ENCODE measurements at places on chromosomes 13 and 19.
A peak's percentile ranks its signal among the peaks of the same experiment; 100 is the strongest.

DNA sequence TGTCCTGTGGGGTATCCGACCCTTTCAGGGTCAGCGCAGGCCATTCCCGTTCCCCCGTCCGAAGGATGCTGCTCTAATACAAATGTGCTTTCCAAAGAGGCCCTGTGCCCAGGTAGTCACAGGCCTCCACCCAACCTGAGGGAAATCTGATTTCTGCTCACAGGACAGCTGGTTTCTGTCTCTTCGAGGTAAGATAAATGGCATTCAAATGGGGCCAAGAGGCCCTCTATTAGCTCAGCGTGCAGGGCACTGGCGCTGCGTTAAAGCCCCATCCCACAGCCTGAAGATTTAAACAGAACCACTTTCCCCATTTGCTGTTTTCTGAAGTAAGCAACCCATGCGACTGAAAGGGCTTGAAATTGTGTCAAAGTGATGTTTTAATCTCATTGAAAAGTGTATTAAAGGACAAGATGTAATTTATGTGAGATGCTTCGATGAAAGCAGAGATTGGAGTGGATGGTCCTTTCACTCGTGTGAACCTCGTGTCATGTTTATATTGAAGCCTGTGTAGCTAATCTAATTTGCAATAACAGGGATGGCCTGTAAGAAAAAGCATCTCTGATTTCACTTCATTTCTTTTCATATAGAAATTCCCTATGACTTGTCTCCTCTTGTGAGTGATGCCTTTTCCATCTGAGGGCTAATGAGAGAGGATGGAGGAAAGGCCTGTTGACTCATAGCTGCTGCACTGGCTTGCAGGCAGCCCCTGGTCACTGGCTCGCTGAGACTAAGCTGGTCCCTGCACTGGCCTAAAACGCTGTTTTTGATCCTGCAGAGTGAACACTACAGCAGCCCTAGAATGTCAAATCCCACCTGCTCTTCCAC lies 7.3 kb upstream of the SOX1 start:
- DNase-seq, result no peak

DNA sequence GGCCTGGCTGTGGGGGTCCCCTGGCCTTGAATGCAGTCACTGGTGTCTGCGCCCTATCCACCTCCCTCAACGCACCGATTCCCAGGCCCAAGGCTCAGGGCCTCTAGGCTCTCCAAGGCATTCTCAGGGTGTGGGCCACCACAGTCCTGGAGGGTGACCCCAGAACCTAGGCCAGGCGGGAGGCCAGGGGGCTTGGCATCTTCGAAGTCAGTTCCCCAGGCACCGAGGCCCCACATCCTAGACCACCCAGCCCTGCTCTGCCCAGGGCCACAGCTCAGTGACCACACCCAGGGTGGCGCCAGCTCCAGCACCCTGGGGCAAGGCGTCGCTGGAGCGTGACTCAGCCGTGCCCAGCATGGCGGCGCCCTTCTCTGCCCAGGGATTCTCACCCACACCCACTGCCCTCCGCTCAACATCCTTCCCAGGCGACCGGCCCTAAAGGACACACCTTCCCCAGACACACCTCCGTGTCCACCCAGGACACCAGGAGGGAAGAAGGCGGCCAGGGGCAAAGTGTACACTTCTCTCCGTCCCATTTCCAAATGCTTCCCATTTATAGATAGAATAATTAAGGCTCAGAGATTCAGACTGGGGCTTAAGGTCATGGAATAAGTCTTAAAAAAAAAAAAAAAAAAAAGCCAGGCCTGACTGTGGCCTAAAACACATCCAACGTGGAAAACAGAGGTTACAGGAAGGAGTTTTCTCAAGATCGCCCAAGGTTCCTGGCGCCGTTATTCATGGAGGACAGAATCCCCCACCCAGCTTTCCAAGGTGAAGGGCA lies 36.4 kb upstream of the NANOS3 start:
- peak; percentile 64 for DNase-seq

GRCh38 chr19:19900729-19901444 lies at the start of gene ZNF93:
Gene ZNF93, plus strand, starts transcription at chr19:19900946. Its CDS starts 143 bp downstream, at chr19:19901089.
- peak; percentile 79 for DNase-seq

GRCh38 chr13:97376981-97377380 lies 57.0 kb upstream of the RAP2A start:
- DNase-seq, result no peak

GRCh38 chr19:8231073-8231604 lies 22.0 kb downstream of the CERS4 start:
- DNase-seq, result no peak

DNA sequence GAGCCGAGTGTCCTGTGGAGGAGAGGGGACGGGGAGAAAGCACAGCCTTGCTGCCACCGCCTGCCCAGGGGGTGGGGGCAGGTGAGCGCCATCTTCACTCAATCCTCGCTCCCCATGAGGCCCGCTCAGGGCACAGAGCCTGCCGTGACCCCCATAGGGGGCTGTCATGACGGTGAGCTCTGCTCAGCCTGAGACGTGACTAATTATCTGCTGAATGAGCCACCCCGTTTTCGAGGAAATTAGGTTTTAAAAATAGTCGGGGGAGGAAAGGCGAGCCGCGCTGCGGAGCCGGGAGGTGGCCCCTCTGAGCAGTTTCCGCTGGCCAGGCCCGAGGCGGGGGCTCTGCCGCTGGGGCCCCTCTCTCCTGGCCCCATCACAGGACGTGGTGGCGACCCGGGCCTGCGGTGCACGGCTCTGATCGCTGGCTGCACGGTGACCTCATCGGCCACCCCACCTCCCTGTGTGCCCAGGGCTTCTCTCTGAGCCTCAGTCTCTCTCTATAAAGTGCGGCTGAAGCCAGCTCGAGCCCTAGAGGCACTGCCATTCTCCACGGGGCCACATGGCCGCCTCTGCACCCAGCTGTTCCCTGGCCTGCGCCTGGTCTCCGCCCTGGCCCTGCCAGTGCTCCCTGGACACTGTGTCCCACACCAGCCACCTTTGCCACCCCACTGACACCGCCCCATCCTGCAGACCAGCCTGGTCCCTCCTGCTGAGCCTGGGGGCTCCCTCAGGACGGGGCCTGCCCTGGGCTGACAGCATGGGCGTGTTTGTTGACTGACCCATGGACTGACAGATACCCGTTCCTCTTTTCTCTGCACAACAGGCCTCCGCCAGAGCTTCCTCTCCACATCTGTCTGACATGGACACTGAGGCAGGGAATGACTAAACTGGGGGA lies 28.3 kb downstream of the PIP5K1C start:
- no peak for DNase-seq

GRCh38 chr19:5480427-5480836 lies 25.2 kb downstream of the ZNRF4 start:
- DNase-seq, result no peak

DNA sequence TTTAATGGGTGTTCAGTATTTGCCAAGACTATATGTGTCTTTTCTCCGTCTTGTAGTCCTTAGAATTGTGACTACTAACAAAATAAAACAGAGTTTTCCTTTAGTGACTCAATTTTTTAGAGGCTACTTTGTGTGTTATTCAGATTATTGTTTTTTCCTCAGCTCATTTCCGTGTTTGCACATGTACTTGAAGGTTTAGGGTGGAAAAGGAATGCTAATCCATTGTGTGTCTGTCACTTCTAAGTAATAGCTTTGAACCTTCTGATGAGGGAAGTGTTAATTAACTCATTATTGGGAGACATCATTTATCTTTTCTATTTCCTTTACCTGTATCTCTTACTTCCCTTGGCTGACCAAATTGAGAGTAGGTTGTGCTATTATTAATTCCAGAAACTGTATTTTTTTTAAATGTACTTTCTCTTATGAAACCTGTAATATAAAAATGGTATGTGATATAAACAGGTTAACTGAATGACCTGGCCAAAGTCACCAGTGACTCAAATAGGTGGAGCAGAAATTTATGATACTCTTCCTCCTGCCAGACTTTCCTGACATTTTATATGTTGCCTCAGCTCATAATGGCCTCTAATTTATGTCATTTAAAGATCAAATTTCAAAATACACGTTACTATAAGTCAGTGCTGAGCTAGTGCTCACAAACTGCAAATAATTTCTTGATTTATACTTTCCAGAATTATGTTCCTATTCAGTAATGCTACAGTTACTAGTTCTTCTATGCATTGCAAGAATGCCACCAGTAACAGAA lies 88.8 kb downstream of the LMO7 start:
- peak; percentile 27 for DNase-seq

DNA sequence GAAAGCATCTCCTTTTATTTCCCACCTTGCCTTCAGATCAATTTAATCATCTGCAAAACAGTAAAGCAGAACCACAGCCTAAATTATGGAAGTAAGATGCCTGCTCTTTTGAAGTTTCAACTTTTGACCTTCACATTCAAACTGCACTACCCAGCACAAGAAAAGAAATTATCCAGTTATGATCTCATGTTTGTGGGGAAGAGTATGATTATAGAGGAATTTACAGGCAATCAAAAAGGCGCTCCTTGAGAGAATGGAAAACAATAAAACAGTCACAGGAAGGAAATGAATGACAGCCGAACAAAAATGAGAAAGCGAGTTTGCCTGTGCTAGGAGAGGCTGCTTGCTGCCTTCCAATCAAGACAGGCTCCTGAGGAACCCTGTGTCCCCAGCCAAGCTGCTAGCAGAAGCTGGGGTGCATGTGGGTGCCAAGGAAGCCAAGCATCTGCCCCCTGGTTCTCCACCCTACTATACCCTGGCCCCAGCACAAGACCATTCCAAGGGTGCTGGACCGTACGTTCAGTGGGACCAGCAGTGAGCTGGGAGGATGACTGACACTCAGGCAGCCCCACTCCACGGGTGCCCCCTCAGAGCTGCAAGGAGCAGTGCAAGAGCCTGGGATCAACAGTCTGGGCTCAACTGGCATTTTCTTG lies 47.8 kb downstream of the PEPD start:
- no peak for DNase-seq

DNA sequence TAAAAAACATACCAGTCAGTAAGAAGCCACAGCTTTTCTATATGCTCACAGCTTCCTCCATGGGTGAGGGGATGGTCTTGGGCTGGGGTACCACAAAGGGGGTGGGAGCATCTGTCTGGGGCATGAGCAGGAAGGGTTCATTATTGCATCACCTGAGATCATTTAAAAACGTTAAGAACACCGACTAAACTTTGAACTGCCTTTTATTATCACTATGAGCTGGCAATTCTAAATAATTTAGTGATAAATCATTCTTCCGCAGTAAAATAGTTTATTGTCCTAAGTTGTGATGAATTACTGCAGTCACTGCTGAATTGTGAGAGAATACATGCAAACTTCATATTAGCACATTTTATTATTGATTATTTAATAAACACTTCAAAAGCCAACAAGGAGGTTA lies 71.6 kb downstream of the KL start:
- DNase-seq, result no peak

DNA sequence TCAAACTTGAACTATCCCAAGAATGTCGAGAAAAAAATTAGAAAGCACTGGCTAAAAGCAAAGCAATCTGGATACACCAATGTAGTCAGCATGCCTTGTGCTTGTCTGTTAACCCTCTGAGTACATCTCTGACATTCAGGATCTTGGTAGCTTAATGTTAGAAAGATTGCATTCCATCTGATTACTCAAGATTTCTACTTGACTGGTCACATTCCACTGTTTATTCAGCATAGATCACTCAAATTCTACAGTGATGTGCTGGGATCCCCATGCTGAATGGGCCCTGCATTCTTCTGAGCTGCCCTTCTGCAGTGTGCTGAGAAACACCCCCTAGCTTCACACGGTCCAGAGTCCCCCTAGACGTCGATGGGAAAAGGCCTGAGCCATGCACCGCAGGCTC lies 295.4 kb upstream of the MAB21L1 start:
- no peak for DNase-seq

GRCh38 chr19:37413313-37414084 lies 42.6 kb downstream of the ZNF527 start:
- peak; percentile 1 for DNase-seq

- DNase-seq, result no peak
These were observed 221.9 kb upstream of the SLC10A2 start for GRCh38 chr13:103288114-103288513.
